ENCODE measurements at places on chromosomes 5 and 9. TPM values are rescaled to one million over a fixed set of nuclear protein-coding genes. Genes with fewer than 3 reads are reported as not detected.

The PCDHB12 gene
- not detected for total RNA-seq

The CCNB1 gene
- total RNA-seq = 275 TPM

The PARP8 gene
- total RNA-seq = 0.07 TPM

The SLC27A6 gene
- 0.06 TPM for total RNA-seq

The PCDHGB4 gene
- 0.97 TPM for total RNA-seq

The ANKRD34B gene
- total RNA-seq = 0.16 TPM

The CCNO gene
- 7.4 TPM for total RNA-seq

The CORO2A gene
- 1.1 TPM for total RNA-seq

The SLC27A4 gene
- total RNA-seq = 35.9 TPM

The NR6A1 gene
- 1.9 TPM for total RNA-seq

The FAXDC2 gene
- total RNA-seq = 0.25 TPM

The SLC1A1 gene
- total RNA-seq = 1.0 TPM

The ARID3C gene
- 0.16 TPM for total RNA-seq

The IL4 gene
- not detected for total RNA-seq

The TLR4 gene
- total RNA-seq = 0.07 TPM

The EQTN gene
- total RNA-seq = 0.22 TPM

The LVRN gene
- total RNA-seq = 0.08 TPM

The BRINP1 gene
- total RNA-seq = 0.10 TPM
